Astrocyte (in vitro differentiated cells and primary cell): ENCODE measurements at places on chromosomes 12 and 14.

- DNase-seq: peak; percentile 6
Observed at GRCh38 chr14:104580961-104581360, 1.4 kb downstream of the C14orf180 start.

- DNase-seq: no peak
Observed at GRCh38 chr12:82959821-82960220, 273.1 kb downstream of the TMTC2 start.

GRCh38 chr14:97299661-97300060 lies 502.5 kb downstream of the VRK1 start:
- DNase-seq: no peak

DNA sequence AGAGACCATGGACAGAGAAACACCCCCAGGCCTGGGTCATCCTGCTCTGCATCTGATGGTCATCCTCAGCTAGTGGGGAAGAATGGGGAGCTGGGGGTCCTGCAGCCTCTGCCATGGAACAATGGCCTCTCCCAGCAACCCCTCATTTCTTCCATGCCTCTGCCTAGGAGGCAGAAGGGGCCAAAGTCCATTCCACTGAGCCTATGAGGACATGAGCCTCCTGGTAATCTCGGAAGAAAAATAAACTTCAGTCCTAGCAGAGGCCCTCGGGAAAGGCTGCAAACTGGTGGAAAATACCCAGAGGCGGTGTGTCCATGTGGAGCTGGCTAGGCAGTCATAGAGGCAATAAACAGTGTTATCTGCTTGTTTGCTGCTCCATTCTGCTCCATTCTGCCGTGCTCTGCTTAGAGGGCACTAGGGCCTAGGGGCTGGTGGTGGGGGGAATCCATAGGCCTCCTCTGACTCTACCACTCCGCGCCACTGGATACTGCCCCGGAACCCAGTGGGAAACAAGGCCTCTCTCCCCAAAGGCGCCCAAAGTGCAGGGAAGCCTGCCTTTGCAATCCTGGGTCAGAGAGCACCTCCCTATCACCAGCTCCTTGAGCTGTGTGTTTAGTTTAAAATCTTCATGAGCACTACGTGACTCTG lies 4.5 kb downstream of the PGF start:
- DNase-seq: no peak

DNA sequence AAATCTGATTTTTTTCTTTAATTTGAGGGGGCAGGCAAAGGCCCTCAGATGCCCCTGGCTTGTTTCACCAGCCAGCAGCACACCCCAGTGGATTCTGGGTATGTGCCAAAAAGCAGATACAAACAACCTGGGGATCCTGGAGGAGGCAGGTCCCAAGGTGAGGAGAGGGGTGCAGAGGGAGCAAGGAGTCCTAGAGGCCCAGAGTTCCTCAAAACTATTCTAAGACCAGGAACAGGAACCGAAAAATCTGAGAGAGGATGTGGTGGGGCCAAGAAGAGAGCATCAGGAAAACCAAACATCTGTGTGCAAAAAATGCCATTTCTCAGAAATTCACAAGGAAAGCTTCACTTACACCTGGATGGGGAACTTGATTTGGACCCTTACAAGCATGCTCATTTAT lies 8.2 kb downstream of the KCNA5 start:
- DNase-seq: no peak

- DNase-seq: no peak
Observed at GRCh38 chr12:3214526-3215365, 137.6 kb downstream of the TSPAN9 start.

GRCh38 chr12:107178776-107179175 lies 85.4 kb upstream of the CRY1 start:
- DNase-seq: no peak
